Lower lobe of right lung (tissue), 2 donors: ENCODE measurements at places on chromosomes 1 and 21. TPM values are rescaled to one million over a fixed set of nuclear protein-coding genes. Genes with fewer than 3 reads are reported as not detected.

DNA sequence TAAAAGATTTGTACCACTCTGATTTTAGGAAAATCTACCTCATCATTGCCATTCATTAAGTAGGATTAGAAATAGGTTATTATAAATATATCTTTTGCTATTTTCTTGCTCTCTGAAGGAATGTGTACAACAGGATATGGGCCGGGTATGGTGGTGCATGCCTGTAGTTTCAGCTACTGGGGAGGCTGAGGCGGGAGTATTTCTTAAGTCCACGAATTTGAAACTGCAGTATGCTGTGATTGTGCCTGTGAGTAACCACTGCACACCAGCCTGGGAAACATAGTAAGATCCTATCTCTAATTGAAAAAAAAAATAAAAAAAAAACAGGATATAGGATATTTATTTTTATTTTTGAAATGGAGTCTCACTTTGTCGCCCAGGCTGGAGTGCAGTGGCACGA, 50.0 kb downstream of the CLIC4 start:
- H3K36me3 ChIP-seq = peaks cover 10% of the 10 kb centered on the region
- no peaks in the 10 kb centered on the region for H3K27me3 ChIP-seq
- no peak overlapping the region for H3K27ac ChIP-seq

GRCh38 chr1:195306281-195306680, 1302.0 kb downstream of the KCNT2 start:
- no peak for DNase-seq
- no peak overlapping the region for H3K27ac ChIP-seq
- H3K36me3 ChIP-seq = no peaks in the 10 kb centered on the region
- H3K27me3 ChIP-seq = no peaks in the 10 kb centered on the region

DNA sequence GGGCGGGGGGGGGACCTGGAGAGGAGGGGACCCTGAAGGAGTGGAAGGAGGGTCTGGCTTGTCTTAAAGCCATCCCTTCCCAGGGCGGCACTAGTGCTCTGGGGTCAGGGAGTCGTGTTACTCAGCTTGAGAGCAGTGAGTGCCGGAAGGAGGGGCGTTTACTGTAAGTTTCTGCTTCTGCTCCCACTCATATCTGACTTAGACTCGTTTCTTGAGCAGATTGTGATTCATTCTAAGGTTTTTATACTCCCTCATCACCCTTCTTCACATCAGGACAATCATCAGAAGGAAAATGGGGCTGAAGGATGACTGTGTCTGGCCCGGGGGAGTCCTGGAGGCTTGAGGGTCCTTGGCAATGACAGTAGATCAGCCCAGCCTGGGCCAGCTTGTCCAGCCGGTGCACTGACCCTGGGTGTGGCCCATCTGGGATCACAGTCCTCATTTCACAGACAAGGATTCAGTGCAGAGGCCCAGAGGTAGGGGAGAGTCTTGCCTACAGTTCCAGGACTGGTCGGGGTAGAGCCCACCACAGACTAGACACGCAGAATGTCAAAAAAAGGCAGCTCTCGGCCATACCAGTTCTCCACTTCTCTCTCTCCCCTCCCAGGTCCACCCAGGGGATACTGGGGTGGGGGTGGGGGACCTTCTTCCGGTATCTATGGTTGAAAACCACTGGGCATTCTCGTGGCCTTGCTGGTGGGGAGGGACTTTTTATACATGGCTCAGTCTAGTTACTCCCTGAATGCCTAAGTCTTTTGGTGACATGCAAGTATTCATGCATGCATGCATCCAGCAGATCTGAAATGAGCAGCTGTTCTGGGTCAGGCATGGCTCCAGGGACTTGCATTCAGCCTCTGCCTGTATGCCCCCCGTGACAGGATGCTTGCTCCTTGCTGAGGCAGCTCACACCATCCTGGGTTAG, 5.1 kb downstream of the TNFRSF8 start:
- H3K27me3 ChIP-seq = peaks cover 51% of the 10 kb centered on the region
- no peaks in the 10 kb centered on the region for H3K36me3 ChIP-seq
- no peak overlapping the region for H3K4me3 ChIP-seq
- peak overlapping the region; percentile 38 for H3K27ac ChIP-seq
- peak; percentile 31 for DNase-seq

DNA sequence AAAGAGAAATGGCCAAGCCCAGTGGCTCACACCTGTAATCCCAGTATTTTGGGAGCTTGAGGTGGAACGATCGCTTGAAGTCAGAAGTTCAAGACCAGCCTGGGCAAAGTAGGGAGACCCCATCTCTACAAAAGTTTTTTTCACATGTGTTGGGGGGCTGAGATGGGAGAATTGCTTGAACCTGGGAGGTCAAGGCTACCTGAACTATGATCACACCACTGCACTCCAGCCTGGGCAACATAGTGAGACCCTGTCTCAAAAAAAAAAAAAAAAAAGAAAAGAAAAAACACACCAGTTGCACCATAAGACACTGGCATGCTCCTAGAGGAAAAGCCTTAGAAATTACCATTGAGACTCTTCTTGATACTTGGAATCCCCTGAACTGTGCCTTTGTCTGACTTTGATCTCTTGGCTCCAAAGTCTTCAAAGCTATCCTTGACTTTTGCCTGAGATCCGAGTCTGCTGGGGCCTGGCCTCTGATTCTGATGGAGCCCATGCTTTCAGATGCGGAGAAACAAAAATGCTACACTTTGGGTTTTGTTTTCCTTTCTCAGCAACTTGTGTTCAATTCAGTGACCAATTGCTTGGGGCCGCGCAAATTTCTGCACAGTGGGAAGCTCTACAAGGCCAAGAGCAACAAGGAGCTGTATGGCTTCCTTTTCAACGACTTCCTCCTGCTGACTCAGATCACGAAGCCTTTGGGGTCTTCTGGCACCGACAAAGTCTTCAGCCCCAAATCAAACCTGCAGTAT, 33.7 kb downstream of the ATP5PO start:
- no peaks in the 10 kb centered on the region for H3K36me3 ChIP-seq
- no peak overlapping the region for H3K27ac ChIP-seq
- DNase-seq = no peak

DNA sequence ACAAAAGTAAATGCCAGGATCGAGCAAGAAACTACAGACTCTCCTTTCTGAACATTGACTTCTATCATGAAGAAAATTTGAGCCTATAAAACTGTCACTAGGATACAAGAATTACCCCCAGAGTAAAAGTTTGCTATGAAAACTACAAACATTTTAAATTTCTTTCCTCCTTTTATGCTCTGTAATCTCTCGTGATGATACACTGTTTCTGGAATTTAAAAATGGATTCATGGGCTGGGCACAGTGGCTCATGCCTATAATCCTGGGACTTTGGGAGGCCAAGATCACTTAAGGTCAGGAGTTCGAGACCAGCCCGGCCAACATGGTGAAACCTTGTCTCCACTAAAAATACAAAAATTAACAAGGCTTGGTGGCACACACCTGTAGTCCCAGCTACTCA, 181.3 kb downstream of the ZNF281 start:
- no peak overlapping the region for H3K4me3 ChIP-seq
- H3K36me3 ChIP-seq = no peaks in the 10 kb centered on the region
- H3K4me1 ChIP-seq = peaks cover 19% of the 10 kb centered on the region
- no peaks in the 10 kb centered on the region for H3K27me3 ChIP-seq

GRCh38 chr1:230891413-230891812, 23.1 kb upstream of the C1orf198 start:
- H3K36me3 ChIP-seq = no peaks in the 10 kb centered on the region
- H3K27ac ChIP-seq = no peak overlapping the region
- DNase-seq = no peak
- H3K27me3 ChIP-seq = no peaks in the 10 kb centered on the region
- no peak overlapping the region for H3K4me3 ChIP-seq

- H3K27me3 ChIP-seq = peaks cover 9% of the 10 kb centered on the region
- H3K4me3 ChIP-seq = no peak overlapping the region
- H3K27ac ChIP-seq = no peak overlapping the region
- DNase-seq = no peak
Observed at GRCh38 chr1:205358579-205358978, 1.9 kb upstream of the KLHDC8A start.

The ZBTB8B gene
- total RNA-seq = 0.03 TPM

The CNTN2 gene
- total RNA-seq = not detected

The RPL5 gene
- total RNA-seq = 713 TPM
